ENCODE measurements at places on chromosomes 12 and 14. TPM values are rescaled to one million over a fixed set of nuclear protein-coding genes. Genes with fewer than 3 reads are reported as not detected.
A peak's percentile ranks its signal among the peaks of the same experiment; 100 is the strongest.

GRCh38 chr12:67720351-67720856, 71.9 kb downstream of the DYRK2 start:
- DNase-seq, result no peak

GRCh38 chr14:92560106-92560865, 46.7 kb downstream of the RIN3 start:
- DNase-seq, result no peak

GRCh38 chr14:80946797-80947196, 5.3 kb upstream of the CEP128 start:
- DNase-seq, result no peak

DNA sequence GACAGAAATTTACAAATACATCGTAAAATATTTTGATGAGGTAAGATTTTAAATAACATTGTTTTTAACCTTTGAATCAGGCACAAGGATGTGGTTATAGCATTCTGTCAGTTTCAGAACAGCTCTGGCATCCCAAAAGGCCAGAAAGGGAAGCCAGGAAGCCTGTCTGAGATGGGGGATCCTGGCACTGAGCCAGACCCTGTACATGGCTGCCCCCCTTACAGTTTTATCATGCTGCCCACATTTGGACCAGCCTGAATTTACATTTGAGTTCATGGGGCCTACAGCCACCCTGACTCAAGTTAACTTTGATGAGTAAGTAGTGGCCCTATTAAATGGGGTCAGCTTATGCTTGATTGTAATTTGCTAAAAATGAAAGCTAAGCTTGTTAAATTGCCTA, 155.6 kb downstream of the PLXNC1 start:
- DNase-seq, result no peak

DNA sequence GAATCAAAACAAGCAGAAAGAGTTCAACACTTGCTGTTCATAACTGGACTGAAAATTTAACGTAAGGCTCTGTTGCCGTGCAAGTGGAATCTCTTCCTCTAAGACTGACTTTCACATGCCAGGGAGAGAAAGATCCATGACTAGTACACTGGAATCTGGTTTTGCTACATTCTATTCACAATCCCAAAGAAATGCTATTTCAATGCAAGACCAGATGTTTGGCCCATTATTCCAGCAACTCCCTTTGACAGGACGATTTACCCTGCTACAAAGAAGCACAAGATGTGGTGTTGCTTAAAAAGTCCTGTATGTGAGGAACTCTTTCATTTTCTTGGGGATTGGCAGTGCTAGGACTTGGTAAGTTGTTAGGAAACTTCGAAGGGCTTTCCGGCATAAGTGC, 17.4 kb downstream of the RFC5 start:
- DNase-seq, result no peak

- no peak for DNase-seq
These were observed 46.1 kb downstream of the FANCM start for GRCh38 chr14:45181806-45182205.

DNA sequence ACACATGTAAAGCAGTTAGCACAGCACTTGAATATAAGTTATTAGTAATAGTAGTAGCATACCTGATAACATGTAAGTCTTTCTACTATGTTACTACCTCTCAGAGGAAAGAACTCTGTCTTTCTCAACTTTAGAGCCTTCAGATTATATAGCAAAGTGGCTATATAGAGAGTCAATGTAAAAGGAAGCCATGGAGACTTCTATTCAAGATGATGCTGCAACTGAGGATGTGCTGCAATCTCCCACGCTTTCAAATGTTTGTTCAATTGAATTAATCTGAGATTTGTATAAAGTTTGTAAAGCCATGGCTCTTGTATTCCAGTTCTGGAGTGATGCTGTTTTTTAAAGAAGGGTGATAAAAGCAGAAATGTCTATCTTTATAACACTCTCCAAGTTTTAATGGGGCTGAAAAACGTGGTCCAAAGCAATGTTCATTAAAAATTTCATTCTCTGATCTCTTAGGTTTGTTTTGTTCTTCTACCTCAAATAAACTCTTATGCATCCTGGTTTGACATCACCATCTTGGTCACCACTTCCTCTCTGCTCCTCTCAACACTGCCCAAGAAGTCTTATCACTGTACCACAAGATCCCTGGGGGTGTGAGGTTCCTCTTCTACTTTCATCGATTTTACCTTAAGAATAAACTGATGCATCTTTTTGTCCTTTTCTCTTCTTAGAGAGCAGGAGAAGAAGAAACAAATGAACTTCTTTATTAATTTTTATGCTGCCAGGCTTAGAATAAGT, 40.6 kb downstream of the C12orf42 start:
- no peak for DNase-seq

DNA sequence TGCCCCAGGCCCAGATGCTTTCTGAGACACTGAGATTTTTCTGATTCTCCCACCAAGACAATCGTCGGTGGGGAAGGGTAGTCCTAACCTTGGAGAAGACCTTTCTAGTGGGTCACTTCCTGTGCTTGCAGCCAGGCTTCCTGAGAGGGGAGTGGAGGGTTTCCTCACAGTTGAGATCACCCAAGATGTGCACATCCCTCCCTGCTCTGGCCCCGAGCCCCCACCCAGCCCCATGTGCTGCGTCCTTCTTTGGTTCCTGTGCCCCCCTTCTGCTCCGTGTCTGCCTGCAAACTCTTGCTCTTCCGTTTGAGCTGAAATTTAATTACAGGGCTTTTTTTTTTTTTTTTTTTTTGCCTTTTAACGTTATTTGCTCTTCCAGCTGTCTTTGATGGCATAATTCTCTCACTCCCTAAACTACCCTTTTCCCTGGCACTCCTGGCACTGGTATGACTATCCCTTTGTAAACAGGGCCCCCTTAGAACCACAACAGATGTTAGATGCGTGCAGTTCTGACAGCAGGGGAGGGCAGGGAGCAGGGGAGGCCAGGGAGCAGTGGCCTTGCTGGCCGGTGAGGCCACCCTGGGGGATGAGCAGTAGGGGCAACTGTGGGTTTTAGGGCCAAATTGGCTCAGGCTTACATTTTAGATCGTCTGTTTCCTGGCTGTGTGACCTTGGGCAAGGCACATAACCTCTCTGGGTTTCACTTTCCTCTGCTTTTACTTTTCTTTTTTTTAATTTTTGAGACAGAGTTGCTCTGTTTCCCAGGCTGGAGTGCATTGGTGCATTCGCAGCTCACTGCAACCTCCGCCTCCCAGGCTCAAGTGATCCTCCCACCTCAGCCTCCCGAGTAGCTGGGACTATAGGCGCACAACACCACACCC, 144.5 kb downstream of the PHETA1 start:
- DNase-seq, result no peak

- no peak for DNase-seq
These were observed 25.0 kb downstream of the NTF3 start for GRCh38 chr12:5456906-5457305.

DNA sequence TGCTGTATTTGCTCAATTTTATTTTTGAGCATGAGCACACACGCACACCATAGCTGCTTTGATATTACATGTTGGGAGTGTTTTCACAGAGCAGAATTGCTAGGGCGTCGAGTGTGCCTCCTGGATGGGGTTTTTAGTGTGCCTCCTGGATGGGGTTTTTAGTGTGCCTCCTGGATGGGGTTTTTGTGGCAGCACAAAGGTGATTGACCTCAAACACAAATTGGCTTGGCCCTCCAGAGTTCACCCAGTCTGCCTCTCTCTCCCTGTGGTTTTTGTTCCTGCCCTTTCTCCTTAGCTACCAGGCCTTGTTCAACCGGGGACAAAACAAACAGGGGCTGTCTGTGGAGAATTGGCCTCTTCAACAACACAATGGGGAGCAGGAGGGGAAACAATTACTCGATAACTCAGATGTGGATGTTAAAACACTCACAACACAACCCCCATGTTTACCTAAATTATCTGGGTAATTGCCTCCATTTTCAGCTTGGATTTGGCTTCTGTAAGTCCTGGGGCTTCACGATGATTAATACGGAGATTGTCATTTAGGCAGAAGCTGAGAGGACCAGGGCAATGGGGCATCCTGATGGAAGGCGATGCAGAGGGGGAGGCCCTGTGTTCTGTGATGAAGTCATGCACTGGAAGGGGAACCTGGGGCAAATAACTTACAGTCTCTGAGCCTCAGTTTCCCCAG, 26.9 kb downstream of the TBX3 start:
- DNase-seq, result peak; percentile 43

DNA sequence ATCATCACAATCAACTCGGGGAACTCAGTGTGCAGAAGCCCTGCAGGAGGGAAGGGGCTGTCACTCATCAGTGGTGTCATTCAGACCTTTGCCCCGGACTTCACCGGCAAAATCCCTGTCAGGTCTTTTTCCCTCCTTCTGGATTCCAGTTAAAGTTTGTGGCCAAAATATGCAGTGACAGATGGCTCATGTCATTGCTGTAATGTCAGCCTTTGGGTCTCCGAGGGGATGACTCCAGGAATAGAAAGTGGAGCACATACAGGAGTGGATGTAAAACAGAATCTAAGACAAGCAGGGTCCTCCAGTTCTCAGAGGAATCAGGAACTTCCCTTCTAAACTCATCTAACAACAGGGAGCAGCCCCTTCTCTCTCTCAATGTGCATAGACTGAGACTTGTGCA, 130.3 kb upstream of the RASSF8 start:
- DNase-seq, result no peak

DNA sequence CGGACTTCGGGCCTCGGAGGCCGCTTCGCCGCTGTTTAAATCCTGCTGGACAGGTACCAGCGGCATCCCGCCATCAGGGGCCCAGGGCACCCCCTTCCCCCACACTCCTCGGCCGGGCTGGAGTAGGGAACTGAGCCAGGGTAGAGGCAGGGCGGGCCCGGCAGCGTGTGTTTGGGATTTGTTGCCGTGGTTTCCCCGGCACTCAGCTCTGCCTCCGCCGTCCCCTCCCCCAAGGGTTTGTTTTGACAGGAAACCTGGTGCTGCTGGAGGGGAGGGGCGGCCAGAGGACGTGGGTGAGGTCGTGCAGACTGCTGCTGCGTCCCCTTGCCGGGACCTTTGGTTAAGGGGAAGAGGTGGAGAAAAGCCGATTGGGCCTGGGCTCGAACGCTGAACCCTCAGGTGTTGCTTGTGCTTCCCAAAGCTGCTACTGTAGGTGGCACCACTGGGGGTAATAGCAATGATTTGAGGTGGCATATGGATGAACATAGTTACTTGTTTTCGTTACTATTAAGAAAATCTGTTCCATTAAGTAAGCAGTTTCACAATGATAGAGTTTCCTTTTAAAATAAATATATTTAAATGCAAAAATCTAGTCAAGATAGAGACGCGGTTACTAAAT, 778 bp downstream of the TCP11L2 start:
- DNase-seq, result peak; percentile 94

- DNase-seq, result no peak
These were observed 21.8 kb downstream of the FUT8 start for GRCh38 chr14:65434216-65434850.

DNA sequence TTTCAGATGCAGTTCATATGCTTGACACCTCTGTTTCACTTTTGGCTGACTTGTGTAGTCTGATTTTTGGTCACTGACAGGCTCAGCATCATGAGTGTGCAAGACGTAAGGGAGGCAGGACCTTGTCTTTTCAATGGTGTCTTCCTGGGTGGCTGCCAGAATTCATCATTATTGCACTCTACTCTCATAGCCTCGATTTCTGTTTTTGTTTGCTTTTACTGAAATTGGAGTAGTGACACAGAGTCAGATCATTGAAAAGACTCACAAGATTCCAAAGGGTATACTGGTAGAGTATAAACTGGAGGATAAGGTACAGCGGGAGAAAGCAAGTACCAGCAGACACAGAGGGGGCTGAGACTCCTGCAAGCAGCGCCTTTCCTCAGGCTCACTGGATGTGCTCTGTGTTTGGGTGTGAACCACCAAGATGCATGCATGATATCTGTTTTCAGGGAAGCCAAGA, 126.3 kb upstream of the FGD4 start:
- DNase-seq, result no peak

DNA sequence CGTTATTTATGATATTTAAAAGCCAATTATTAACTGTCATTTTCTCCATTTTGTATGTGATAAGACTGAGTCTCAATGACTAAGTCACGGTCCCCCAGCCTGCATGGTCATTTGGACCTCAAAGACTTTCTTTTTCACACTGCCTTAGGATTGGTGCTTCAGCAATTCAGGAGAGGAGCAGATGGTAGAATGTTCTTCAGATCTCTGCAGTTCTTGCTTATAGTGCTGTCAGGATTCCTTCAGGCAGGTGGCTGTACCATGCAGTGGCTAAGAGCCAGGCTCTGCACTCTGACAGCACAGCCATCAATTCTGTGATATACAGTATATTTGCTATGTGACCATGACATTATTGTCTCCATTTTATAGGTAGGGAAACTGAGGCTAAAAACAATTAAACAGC, 18.7 kb downstream of the SSPN start:
- no peak for DNase-seq

DNA sequence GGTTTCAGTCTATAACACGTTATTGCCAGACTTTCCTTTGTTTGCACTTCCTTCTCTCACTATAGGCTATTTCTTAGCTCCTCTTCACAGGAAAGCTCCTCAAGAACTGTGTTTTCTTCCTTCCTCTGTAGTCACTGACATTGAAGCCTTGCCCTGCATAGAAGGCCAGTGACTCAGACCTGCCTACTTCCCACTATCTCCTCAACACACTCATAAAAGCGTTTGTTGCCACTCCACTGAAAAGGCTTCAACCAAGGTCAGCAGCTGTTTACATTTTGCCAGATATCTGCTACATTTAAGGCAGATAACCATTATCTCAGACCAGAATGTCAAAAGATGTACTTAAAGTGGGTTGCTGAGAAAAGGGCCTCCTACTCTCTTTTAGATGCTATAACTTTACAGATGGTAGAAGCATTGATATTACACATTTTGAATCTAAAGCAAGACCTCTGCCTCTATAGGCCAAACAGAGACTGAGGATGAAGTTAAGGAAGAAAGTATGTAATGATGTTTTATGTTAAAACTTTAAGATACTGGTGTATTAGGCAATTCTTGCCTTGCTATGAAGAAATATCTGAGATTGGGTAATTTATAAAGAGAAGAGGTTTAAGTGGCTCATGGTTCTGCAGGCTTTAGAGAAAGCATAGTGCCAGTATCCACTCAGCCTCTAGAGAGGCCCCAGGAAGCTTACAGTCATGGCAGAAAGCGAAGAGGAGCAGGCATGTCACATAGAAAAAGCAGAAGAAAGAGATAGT, 233.3 kb upstream of the FLRT2 start:
- no peak for DNase-seq

GRCh38 chr12:25155022-25155576, 39.9 kb downstream of the DNAI7 start:
- peak; percentile 30 for DNase-seq

The SLC39A9 gene
- 54.5 TPM for total RNA-seq

The RAD51AP1 gene
- 189 TPM for total RNA-seq

The KCNMB4 gene
- total RNA-seq, result 8.5 TPM

The CELA1 gene
- not detected for total RNA-seq

The HCFC2 gene
- total RNA-seq, result 4.6 TPM

The COX8C gene
- not detected for total RNA-seq

The EML1 gene
- total RNA-seq, result 47.7 TPM

The TMEM132D gene
- total RNA-seq, result 1.0 TPM

The SLC25A29 gene
- 330 TPM for total RNA-seq

The KRT6A gene
- not detected for total RNA-seq

The REP15 gene
- total RNA-seq, result 0.34 TPM

The CCDC196 gene
- not detected for total RNA-seq

The PPFIA2 gene
- 1.4 TPM for total RNA-seq

All from neural progenitor cell (in vitro differentiated cells).